Natural killer cell treated with Interleukin-12 subunit alpha and Interleukin-12 subunit beta and Interleukin-15 and Interleukin-18, amount 100 ng/mL, for 72 hours (primary cell): ENCODE measurements at places on chromosomes 4 and X. TPM values are rescaled to one million over a fixed set of nuclear protein-coding genes. Genes with fewer than 3 reads are reported as not detected.

DNA sequence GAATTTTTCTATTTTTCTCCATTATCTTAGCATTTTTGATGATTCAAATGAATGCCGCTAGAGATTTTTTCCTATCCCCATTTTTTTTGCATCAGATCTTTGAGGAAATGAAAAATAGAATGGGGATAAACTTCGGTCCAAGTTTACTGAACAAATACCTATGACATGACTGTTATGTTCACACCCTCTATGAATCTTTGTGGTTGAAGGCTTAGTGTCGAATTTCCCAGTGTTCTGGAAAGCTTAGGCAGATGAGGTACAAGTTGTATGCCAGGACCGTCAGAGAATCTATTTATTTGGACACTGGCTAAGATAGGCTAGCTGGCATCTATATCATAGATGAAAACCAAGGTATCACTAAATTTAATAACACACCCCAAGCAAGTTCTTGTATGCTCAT, 123.4 kb downstream of the SPCS3 start:
- H3K36me3 ChIP-seq: no peaks in the 10 kb centered on the region
- no peak overlapping the region for H3K4me3 ChIP-seq
- DNase-seq: no peak
- no peak overlapping the region for H3K27ac ChIP-seq
- H3K4me1 ChIP-seq: no peaks in the 10 kb centered on the region

GRCh38 chrX:101803451-101803850, 128.4 kb downstream of the ZMAT1 start:
- no peak for DNase-seq
- H3K27me3 ChIP-seq: peaks cover 4% of the 10 kb centered on the region
- no peak overlapping the region for H3K4me3 ChIP-seq
- no peaks in the 10 kb centered on the region for H3K36me3 ChIP-seq
- H3K27ac ChIP-seq: no peak overlapping the region
- H3K4me1 ChIP-seq: no peaks in the 10 kb centered on the region

GRCh38 chrX:25002661-25003020, 13.1 kb downstream of the ARX start:
- no peak overlapping the region for H3K4me3 ChIP-seq
- no peak overlapping the region for H3K27ac ChIP-seq
- peaks cover 26% of the 10 kb centered on the region for H3K27me3 ChIP-seq
- peaks cover 5% of the 10 kb centered on the region for H3K4me1 ChIP-seq
- no peak for DNase-seq
- H3K36me3 ChIP-seq: no peaks in the 10 kb centered on the region

- no peak for DNase-seq
- no peaks in the 10 kb centered on the region for H3K36me3 ChIP-seq
- H3K4me3 ChIP-seq: no peak overlapping the region
- H3K27me3 ChIP-seq: peaks cover 27% of the 10 kb centered on the region
- no peak overlapping the region for H3K27ac ChIP-seq
Observed at GRCh38 chr4:185112104-185112503, 31.0 kb upstream of the SLC25A4 start.

GRCh38 chr4:41683326-41683725, 65.2 kb downstream of the PHOX2B start:
- H3K36me3 ChIP-seq: no peaks in the 10 kb centered on the region
- H3K27ac ChIP-seq: no peak overlapping the region
- H3K27me3 ChIP-seq: no peaks in the 10 kb centered on the region
- no peak for DNase-seq
- H3K4me3 ChIP-seq: no peak overlapping the region

DNA sequence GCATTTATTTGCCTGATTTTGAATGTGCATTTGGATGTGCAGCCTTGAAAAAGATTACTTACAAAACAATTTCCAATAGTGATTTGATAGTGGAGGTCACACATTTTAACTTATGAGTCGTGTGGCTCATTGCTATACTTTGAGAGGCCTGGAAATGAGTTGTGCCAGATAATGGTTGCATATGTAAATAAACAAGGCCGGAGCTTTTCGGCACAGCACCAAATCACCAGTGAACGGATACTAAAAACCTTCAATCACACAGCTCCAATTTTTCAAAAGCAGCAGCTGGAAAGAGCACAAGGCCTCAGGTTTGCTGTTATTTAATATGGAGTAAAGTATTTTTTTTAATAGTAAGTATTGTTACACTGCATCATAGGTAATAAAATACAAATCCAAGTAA, 57.2 kb downstream of the NPY5R start:
- no peak overlapping the region for H3K4me3 ChIP-seq
- no peak for DNase-seq
- H3K4me1 ChIP-seq: no peaks in the 10 kb centered on the region
- no peak overlapping the region for H3K27ac ChIP-seq
- H3K27me3 ChIP-seq: no peaks in the 10 kb centered on the region

- H3K4me1 ChIP-seq: no peaks in the 10 kb centered on the region
- DNase-seq: no peak
- peaks cover 4% of the 10 kb centered on the region for H3K27me3 ChIP-seq
- no peaks in the 10 kb centered on the region for H3K36me3 ChIP-seq
- no peak overlapping the region for H3K27ac ChIP-seq
Observed at GRCh38 chr4:150039274-150040127, 38.7 kb upstream of the DCLK2 start.

DNA sequence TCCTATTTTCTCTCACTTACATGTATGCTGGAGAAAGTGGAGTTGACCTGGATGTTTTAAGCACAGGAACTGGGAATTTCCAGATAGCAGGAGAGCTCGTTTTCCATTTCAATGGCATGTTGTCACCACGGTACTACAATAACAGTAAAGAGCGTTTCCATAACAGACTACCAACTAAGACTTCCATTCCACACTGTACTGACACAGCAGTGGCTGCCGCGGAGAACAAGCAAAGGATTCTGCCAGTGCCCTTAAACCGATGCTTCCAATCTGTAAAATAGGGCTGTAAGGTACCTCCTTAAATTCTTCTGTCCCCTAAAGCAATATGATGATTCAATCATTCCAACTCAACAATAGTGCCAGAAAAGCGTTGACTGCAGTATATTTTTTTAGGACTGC, 143.9 kb downstream of the KLHL13 start:
- no peak overlapping the region for H3K27ac ChIP-seq
- H3K4me3 ChIP-seq: no peak overlapping the region
- no peaks in the 10 kb centered on the region for H3K4me1 ChIP-seq
- H3K36me3 ChIP-seq: no peaks in the 10 kb centered on the region
- H3K27me3 ChIP-seq: peaks cover 2% of the 10 kb centered on the region

GRCh38 chrX:153731117-153731844, 6.6 kb downstream of the ABCD1 start:
- peaks cover 38% of the 10 kb centered on the region for H3K4me1 ChIP-seq
- no peak for DNase-seq
- peak overlapping the region; percentile 85 for H3K4me3 ChIP-seq

DNA sequence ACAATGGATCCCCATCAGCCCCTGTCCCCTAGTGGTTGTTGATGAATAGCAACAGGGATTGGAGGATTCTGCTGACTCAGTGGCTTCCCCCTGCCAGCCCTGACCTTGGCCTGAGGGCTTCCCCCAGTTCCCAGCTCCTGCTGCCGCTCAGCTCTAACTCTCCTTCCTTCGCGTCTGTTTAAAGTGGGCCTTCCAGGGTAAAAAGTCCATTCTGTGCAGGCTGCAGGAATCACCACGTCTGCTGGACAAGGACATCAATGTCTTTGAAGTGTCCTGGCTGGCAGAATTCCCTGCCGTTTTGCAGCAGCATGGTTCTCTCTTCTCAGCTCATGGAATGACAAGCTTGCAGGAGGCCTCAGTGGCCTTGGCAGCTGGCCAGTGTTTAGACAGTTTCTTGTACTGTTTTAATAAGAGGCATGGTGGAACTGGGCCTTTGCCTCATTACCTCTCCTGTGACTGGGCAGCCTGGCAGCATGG, 152.5 kb upstream of the STX18 start:
- no peaks in the 10 kb centered on the region for H3K36me3 ChIP-seq
- no peak for DNase-seq
- no peaks in the 10 kb centered on the region for H3K27me3 ChIP-seq
- H3K4me3 ChIP-seq: no peak overlapping the region
- H3K27ac ChIP-seq: no peak overlapping the region
- no peaks in the 10 kb centered on the region for H3K4me1 ChIP-seq

- no peak overlapping the region for H3K27ac ChIP-seq
- no peaks in the 10 kb centered on the region for H3K36me3 ChIP-seq
Observed at GRCh38 chr4:55758066-55758465, 61.5 kb upstream of the EXOC1L start.

DNA sequence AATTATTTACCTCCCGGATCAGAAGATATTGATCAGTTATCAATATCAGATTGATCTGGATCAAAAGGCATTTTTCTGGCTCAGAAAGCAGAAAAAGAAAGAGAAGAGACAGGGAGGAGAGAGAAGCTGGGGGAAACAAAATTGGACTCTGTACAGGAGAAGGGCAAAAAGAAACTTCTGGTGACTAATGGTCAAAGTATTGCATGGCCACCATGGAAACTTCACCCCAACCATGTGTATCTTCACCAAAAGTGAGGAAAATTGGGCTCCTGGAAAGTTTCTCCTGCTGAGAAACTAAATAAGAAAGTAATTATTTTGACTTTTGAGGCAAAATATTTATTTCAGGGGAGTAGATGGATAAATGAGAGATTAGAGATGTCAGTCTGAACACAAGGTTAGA, 33.9 kb downstream of the RNF150 start:
- no peak overlapping the region for H3K27ac ChIP-seq
- H3K27me3 ChIP-seq: no peaks in the 10 kb centered on the region

DNA sequence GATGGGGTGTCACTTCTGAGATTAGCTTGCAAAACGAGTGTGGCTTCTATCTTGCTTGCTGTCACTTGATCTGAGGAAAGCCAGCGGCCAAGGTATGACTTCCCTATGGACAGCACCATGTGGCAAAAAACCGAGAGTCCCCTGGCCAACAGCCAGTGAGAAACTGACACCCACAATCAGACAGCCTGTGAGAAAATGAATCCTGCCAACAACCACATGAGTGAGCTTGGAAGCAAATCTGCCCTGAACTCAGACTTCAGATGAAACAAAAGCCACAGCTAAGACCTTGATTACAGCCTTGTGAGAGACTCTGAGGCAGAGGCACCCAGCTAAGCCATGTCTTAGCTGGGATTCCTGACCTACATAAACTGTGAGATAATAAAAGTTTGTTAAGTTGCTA, 45.5 kb downstream of the PPP1R2C start:
- no peaks in the 10 kb centered on the region for H3K36me3 ChIP-seq
- DNase-seq: no peak
- no peaks in the 10 kb centered on the region for H3K4me1 ChIP-seq
- no peak overlapping the region for H3K27ac ChIP-seq
- no peak overlapping the region for H3K4me3 ChIP-seq

GRCh38 chr4:3059943-3060342, 14.4 kb downstream of the HTT-AS start:
- peaks cover 11% of the 10 kb centered on the region for H3K4me1 ChIP-seq
- no peak overlapping the region for H3K4me3 ChIP-seq
- DNase-seq: peak; percentile 15
- no peaks in the 10 kb centered on the region for H3K27me3 ChIP-seq
- peaks cover 6% of the 10 kb centered on the region for H3K36me3 ChIP-seq

DNA sequence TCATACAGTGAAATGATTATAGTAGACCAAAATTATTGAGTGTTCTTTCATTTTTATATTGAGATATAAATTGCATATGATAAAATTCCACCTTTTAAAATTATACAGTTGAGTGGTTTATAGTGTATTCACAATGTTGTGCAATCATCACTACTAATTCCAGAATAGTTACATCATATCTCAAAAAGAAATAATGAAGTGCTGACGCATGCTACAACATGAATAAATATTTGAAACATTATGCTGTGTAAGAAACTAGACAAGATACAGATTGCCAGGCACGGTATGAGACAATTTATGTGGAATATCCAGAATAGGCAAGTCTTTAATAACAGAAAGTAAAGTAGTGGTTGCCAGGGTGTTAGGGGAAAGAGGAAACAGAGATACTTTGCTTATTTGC, 871.7 kb downstream of the FAM133A start:
- H3K27me3 ChIP-seq: no peaks in the 10 kb centered on the region
- no peaks in the 10 kb centered on the region for H3K36me3 ChIP-seq
- H3K4me1 ChIP-seq: no peaks in the 10 kb centered on the region
- no peak overlapping the region for H3K4me3 ChIP-seq

- peak; percentile 74 for DNase-seq
- H3K27ac ChIP-seq: no peak overlapping the region
- H3K4me1 ChIP-seq: no peaks in the 10 kb centered on the region
Observed at GRCh38 chrX:23756165-23756564, 13.1 kb upstream of the ACOT9 start.

DNA sequence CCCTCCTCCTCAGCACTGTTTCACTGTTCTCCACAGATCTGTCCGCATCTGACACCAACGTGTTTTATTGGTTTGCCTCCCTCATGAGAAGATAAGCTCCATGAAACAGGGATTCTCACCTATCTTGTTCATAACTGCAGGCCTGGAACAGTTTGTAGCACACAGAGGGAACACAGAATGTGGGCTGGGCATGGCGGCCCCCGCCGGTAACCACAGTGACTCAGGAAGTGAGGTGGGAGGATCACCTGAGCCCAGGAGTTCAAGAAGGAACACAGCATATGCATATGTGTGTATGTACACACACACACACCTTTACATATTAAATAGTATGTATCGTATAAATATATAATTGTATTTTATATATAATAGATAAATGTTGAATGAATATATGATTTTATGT, 168.6 kb downstream of the AFAP1 start:
- H3K27ac ChIP-seq: no peak overlapping the region
- H3K27me3 ChIP-seq: peaks cover 4% of the 10 kb centered on the region
- DNase-seq: no peak
- no peaks in the 10 kb centered on the region for H3K4me1 ChIP-seq

- no peak overlapping the region for H3K27ac ChIP-seq
- H3K4me1 ChIP-seq: no peaks in the 10 kb centered on the region
- H3K36me3 ChIP-seq: no peaks in the 10 kb centered on the region
- H3K27me3 ChIP-seq: no peaks in the 10 kb centered on the region
- H3K4me3 ChIP-seq: no peak overlapping the region
Observed at GRCh38 chr4:33088713-33089112, 2368.5 kb downstream of the PCDH7 start.

DNA sequence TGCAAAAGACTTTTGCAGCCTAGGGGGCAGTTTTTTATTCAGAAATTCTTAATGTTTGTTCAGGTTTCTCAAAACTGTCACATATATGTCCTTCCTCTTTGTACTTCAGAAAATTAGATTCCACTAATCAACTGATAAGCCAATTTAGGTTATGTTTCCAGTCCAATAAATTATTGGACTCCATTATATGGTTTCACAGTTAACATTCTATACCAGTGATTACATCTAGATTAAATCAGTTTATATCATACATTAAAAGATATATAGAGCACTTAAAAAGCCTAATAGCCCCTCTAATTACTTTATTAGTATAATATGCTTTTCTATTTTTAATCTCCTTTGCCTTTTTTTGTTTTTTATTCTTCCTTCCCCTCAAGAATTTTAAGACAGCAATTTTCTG, 434.1 kb downstream of the INPP4B start:
- peaks cover 3% of the 10 kb centered on the region for H3K27me3 ChIP-seq
- no peak overlapping the region for H3K27ac ChIP-seq
- peaks cover 7% of the 10 kb centered on the region for H3K36me3 ChIP-seq
- peaks cover 19% of the 10 kb centered on the region for H3K4me1 ChIP-seq

- DNase-seq: no peak
- no peaks in the 10 kb centered on the region for H3K4me1 ChIP-seq
- no peak overlapping the region for H3K4me3 ChIP-seq
- no peaks in the 10 kb centered on the region for H3K27me3 ChIP-seq
Observed at GRCh38 chr4:95524729-95525128, 24.0 kb downstream of the UNC5C start.

AR gene
- not detected for total RNA-seq

ARMCX4 gene
- total RNA-seq: 7.4 TPM

ERAS gene
- total RNA-seq: not detected

MAGEC3 gene
- total RNA-seq: not detected

IQCM gene
- total RNA-seq: not detected

GALNTL6 gene
- total RNA-seq: not detected

SASH3 gene
- 243 TPM for total RNA-seq
